NCI-H146 (cell line): ENCODE measurements at places on chromosomes 12 and 14.

- DNase-seq, result peak; percentile 55
Observed at GRCh38 chr12:65121049-65121955, at the start of gene WIF1. TSS of gene WIF1 (minus strand) at chr12:65121305. CDS start at chr12:65121191, 114 bp downstream.

- DNase-seq, result no peak
Observed at GRCh38 chr14:85342858-85343607, 186.9 kb upstream of the FLRT2 start.

DNA sequence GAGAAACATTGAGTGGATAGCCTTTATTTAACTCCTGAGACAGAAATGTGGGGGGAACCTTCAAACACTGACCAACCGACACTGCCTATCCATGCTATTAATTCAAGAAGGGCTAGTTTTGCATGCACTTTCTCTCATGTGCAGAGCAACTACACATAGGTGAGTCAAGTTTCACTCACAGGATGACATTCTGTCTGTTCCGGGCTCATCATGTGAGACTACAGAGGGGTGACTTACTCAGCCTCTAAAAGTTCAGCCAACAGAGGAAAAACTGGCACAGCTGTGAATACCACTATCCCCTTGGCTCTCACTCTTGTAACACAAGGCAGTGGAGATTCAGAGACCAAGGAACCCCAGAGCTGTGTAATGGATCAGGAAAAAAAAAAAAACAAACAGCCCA is 13.3 kb downstream of the BEST3 start:
- no peak for DNase-seq

DNA sequence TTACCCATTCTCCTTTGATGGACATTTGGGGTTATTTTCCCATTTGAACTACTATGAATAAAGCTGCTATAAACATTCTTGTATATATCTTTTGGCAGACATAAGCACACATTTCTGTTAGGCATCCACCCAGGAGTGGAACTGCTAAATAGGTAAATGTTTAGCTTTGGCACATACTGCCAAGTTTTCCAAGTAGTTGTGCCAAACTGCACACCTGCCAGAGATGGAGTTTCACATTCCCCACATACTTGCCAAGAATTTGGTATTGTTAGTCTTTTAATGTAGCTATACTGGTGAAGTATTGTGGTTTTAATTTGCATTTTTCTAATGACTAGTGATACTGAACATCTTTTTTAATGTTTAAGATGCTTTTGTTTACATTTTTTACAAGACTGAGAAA is 201.0 kb downstream of the GXYLT1 start:
- DNase-seq, result no peak

- no peak for DNase-seq
Observed at GRCh38 chr12:128820253-128820652, 3.5 kb downstream of the SLC15A4 start.

DNA sequence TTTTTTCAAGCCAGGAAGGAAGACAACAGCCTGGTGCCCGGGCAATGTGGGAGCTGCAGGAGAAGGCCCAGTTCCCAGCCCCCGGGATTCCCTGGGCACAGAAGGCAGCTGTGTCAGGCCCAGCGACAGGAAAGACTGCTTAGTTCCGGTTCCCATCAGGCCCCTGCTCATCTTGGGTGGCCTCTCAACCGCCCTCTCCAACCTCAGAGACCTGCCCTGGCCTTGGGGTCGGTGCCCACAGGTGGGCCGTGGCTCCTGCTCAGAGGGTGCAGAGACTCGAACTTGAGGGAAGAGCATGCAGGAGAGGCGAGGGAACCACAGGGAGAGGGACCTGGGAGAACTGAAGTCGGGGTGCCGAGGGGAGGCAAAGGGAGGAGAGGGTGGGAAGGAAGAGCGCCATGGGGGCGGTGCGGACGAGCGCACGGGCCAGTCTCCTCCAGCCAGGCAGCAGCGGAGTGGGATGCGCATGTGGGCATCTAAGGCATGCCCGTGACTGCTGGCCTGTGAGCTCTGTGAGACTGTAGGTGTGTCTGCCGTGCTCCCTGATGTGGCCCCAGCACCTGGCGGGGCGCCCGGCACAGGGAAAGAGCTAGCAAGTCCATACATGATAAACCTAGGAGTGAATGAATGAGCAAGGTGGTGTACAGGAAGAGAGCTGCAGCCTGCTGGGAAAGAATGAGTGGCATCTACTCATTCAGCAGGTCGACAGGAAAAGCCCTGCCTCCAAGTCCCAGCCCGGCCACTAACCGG is 42.7 kb downstream of the SSH1 start:
- DNase-seq, result no peak

- no peak for DNase-seq
Observed at GRCh38 chr14:56221382-56222128, 103.3 kb downstream of the PELI2 start.

DNA sequence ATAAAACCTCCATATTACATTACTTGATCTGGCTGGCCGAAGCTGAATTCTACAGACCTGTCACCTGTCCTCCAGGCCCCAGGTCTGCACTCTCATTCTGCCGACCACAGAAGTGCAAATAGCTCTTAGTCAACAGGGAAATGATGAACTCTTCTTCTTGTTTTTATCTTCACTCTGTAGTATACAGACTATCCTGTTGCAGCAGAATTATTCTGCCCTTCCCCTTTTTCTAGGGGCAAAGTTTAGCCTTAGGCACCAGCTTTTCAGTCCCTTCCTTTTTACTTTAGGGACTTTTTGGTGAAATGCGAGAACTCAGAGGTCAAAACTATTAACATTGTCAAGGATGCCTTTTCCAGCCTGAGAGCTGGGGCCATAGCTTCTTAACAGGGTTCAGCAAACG is 229.6 kb upstream of the EGLN3 start:
- DNase-seq, result peak; percentile 41

DNA sequence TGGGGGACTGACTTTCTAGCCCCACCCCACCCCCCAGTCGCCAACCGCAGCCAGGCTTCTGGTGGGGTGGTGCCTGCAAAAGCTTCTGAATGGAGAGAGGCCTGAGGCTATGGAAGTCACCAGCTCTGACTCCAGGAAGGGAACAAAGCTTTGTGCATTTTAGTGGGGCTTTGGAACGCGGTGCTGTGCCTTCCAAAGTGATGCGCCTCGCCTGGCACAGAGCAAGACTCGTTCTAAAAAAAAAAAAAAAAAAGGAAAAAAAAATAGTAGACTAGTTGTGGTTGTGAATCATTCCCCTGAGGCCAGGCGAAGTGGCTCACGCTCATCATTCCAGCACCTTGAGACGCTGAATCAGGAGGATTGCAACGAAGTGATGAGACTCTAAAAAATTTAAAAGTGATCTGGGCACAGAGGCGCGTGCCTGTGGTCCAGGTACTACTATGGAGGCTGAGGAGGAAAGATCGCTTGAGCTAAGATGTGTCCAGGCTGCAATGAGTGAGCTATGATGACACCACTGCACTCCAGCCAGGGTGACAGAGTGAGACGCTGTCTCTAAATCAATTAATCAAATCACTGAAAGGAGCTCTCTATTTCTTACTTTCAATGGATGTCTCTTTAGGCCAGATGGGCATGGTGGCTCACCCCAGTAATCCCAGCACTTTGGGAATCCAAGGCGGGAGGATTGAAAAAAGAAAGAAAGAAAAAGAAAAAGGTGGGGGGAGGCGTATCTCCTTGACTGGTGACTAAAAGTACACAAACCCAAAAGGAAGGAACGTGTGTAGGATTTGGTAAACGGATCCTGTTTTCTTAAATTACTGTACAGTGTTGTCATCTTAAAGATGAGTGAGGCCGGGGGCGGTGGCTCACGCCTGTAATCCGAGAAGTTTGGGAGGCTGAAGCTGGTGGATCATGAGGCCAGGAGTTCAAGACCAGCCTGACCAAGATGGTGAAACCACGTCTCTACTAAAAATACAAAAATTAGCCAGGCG is 259.6 kb upstream of the ALG10B start:
- DNase-seq, result no peak

DNA sequence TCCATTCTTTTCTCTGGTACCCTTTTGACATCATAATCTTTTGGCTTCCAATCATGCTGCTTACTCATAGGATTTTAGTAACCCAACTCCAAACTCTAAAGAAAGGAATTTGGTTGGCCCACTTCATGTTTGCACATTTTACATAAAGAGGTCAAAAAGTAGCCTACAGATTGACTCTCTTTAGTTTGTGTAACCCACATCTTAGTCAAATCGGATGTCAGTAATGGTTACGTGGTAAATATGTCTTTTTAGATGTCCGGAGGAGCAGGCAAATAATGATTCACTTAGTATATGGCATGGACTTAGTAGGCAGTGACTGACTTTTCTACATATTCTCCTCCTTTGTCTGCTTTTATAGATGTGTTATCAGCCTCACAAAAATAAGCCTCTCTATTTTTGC is 711.6 kb upstream of the FOXG1 start:
- DNase-seq, result no peak

DNA sequence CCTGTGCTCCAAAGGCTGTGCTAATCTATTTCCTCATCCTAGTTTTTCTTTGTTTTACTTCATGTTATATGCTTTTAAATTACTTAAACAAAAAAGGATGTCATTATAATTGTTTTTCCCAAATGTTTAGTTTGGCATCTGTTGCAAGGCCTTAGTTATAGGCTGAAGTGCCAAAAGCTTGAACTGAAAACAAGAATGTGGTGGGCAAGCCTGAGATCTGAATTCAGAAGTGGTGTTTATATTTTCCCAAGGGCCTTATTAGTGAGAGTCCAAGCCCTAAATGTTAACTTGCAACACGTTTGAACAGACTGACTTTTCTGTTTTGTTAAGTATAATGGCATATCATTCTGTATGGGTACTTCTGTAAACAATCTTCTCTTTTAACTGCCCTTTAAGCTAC is 326.8 kb downstream of the CCDC91 start:
- no peak for DNase-seq

DNA sequence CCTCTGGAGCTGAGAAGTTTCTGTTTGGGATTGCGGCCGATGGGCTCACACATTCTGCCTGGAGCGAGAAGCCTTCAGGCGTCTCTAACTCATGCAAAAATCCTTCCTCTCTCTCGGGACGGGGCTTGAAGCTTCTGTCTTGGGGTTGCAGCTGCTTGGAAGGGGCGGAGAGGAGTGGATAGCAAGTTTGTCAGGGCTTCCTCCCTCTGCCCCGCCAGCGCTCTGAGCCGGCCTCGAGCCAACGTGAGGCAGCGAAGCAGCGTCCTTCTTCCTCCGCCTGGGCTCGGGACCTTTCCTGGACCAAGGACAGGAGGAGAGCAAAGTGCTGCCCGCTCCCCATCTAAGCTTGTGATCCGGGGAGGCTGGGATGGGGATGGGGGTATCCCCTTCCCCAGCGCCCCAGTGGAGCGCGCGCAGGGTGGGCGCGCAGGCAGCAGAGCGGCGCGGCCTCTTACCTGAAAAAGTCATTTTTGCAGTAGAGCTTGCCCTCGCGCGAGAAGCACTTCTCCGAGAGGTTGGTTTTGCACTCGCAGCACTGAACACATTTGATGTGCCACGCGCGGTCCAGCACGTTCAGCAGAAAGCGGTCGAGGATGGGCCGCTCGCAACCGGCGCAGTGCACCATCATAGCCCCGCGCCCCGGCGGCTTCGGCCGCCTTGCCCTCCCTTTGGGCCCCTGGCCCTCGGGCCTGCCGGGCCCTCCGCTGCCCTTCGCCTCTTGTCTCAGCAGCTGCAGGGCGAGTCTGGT is 626 bp downstream of the LHX5 start:
- DNase-seq, result no peak
